ENCODE measurements at places on chromosomes 7 and 10.

DNA sequence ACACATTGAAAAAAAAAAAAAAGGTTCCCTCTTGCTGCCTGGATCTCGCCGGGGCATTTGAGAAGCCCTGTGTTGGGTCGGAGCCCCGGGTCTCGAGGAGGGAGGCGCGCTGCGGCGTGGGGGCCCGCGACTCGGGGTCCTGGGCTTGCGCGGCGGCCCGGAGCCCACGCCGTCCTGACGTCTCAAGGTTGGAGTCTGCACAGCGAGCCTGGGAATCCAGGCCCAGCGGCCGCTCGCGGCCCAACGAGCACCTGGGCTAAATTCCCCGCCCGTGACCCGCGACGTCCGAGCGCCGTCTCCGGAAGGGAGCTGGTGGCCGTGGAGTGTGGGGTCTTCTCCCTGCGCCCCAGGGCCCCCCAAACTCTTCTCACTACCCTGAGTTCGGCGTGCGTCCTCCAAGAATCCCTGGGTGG, 1.4 kb upstream of the CTBP2 start:
- DNase-seq, result no peak

- DNase-seq, result no peak
These were observed 343.9 kb upstream of the SHH start for GRCh38 chr7:156155988-156156733.

- DNase-seq, result no peak
These were observed 13.4 kb downstream of the DPCD start for GRCh38 chr10:101601541-101601940.

- no peak for DNase-seq
These were observed 600.5 kb downstream of the MAGI2 start for GRCh38 chr7:78852951-78853350.

DNA sequence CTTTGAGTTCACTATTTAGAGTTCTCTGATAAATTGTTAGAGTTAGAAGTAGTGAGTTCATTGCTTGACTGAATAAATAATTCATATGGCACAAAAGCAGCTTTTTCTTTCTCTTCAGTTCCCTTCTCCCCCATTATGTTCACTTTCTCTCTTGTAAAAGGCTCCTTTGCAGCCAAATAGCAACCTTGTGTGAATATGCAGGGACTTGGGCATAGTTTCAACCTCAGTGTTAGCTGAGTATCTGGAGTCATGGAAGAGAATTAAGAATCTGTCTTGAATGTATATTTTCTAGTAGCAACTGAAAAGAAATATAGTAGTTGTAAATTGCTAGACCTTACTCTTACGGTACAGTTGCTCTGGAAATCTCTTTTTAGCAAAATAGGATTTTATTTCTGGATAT, 31.9 kb downstream of the ZEB1 start:
- DNase-seq, result no peak

DNA sequence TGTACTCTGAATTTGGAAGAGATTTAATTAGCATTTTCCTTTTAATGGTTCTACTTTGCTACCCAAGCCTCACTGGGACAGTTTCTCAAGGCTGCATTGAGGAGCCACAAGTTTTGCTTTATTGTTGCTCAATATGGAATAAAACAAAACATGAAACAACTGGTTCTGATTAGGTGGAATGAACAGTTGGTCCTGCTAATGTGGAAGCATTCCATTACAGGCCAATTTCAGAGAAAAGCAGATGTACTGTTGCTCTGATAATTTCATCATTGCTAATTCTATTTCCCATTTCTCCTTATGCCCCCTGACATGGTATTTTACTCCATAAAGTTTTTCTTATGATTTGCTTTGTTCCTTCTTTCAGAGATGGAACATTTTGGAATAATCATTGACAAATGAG, 66.0 kb upstream of the PAPSS2 start:
- no peak for DNase-seq

DNA sequence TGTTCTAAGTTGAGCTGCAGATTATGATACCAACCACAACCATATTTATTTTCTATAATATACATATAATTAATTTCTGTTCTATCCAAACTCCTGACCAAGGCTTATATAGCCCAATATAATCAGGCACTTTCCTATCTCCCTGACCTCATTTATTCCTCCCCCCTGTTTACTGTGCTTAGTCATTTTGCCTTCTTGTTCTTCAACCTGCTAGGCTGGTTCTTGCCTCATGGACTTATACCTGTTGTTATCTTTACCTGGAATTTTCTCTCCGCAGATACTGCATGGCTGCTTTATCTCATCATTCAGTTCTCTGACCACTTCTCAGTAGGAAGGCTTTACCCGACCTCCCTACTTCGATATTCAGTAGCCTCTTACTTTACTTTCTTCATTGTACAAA, 24.9 kb upstream of the FAM3C start:
- DNase-seq, result no peak

GRCh38 chr7:55545496-55545895, 26.8 kb downstream of the VOPP1 start:
- DNase-seq, result no peak

GRCh38 chr7:157700231-157701005, 363.6 kb downstream of the DNAJB6 start:
- DNase-seq, result no peak

DNA sequence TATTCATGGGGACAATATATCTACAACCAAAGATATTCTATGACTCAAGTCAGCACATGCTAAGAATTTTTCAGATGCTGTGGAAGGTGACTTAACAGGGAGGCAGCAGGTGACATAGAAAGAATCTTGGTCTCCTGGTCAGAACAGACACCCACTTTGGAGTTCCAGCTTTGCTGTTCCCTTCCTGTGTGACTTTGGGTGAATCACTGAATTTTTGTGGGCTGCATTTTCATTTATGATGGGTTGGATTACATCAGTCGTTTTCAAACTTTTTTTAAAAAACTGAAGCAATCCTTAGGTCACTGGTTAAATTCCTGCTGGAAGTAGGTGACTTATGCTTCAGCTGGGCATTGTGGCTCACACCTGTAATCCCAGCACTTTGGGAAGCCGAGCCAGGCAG, 24.9 kb downstream of the RGR start:
- no peak for DNase-seq

- DNase-seq, result no peak
These were observed 49.6 kb upstream of the TOMM7 start for GRCh38 chr7:22872096-22872807.

GRCh38 chr7:113113912-113114311, 4.4 kb downstream of the SMIM30 start:
- no peak for DNase-seq

GRCh38 chr7:43700059-43700501, 29.2 kb downstream of the COA1 start:
- no peak for DNase-seq

DNA sequence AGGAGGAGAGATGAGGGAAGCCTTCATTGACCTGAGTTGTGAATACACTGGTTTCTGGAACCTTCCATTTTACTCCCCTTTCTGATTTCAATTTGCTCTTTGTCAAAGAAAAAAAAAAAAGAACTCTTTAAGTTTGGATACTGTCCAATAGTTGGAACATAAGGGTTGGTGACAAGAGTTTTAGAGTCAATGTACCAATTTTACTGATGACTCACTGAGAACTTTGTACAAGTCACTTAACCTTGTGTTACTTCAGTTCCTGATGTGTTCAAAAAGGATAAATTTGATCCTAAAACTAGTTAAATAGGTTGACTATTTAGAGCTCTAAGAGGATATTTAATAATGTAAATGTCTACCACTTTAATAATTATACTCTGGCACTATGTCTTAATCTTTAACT, 4.1 kb upstream of the CDK14 start:
- no peak for DNase-seq

GRCh38 chr10:24344695-24345463, 135.9 kb downstream of the KIAA1217 start:
- no peak for DNase-seq

DNA sequence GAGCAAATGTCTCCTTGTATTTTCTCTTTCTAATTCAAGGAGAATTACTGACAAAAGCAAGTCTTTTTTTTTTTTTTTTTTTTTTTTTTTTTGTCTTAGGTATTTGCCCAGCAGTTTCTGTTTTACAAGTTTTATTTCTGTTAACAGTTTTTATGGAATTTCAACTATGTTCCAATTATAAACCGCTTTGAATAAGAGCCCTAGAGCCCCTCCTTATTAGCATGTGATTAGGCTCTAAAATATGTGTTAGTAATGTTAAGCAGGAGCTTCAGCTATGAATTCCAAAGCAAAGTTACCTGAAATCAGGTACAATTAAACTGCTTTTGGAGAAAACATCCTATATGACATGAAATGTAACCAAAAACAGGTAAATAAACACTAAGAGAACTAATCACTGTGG, 997.0 kb upstream of the POT1 start:
- DNase-seq, result no peak

GRCh38 chr7:108094933-108095710, 35.0 kb downstream of the LAMB4 start:
- DNase-seq, result no peak

- DNase-seq, result no peak
These were observed 112.8 kb upstream of the PDCD4 start for GRCh38 chr10:110758898-110759297.

DNA sequence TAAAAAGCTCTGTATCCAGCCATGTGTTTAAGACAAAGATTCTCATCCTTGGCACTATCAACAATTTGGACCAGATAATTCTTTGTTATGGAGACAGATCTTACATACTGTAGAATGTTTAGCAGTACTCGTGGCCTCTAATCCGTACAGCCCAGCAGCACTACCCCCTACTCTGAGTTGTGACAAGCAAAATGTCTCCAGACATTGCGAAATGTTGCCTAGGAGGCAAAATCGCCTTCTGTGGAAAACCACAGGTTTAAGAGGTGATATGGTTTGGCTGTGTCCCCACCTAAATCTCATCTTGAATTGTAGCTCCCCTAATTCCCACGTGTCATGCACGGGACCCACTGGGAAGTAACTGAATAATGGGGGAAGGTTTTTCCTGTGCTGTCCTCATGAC, 186.7 kb downstream of the CHCHD3 start:
- no peak for DNase-seq

DNA sequence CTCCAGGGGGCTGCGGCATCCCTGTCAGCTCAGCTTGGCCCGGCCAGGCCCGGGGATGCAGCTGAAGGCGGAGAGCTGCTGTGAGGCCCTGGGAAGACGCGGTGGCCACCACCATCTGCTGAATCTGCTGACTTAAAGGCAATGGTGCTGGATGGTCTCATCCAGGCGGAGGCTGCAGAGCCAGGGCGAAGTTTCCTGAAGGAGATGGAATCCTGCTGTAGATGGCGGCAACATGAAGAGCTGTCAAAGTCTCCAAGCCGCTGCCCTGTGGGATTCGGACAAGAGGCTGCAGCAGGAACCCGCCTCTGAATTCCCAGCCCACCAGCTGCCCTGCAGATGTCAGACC, 200.1 kb downstream of the PTPRN2 start:
- no peak for DNase-seq

DNA sequence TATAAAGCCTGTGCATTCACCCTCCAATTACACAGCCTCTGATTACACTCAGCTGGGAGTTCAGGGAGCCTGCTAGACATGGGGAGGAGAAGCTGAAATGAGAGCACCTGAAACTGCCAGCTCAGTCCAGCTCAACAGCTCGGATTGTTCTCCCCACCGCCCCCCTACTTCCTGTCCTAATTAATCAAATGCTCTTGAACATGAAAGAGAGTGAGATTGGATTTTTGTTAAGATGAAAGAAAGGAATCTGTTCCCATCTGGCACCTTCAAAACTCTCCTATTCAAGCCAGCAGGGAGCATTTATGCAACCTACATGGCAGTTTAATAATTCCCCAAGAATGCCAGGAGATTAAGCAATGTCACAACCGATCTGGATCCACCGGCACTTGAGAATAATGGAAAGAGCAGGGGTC, 98.0 kb downstream of the NPSR1 start:
- DNase-seq, result no peak

GRCh38 chr7:69778138-69778537, 179.9 kb downstream of the AUTS2 start:
- DNase-seq, result no peak

- no peak for DNase-seq
These were observed 205.2 kb upstream of the PDE1C start for GRCh38 chr7:32275216-32276009.

DNA sequence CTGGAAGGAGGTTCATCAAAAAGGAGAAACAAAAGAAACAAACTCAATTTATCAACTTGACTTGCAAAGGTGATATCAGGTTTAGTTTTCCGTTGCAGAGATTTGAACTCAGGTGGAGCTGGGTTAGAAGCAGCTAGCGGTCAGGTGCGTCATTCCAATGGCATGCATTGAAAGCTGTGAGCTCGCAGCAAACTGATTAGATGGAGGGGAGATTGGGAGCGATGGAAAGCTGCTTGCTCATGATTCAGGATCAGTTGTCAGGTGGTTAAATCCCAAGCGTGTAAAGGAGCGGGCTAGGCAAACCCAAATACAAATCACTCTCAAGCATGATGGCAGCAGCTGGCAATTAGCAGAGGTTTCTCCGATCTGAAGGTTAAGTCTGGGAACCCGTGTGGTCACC, 49.3 kb upstream of the AFAP1L2 start:
- DNase-seq, result no peak

- no peak for DNase-seq
These were observed 57.5 kb downstream of the ADD3 start for GRCh38 chr10:110065269-110065668.

DNA sequence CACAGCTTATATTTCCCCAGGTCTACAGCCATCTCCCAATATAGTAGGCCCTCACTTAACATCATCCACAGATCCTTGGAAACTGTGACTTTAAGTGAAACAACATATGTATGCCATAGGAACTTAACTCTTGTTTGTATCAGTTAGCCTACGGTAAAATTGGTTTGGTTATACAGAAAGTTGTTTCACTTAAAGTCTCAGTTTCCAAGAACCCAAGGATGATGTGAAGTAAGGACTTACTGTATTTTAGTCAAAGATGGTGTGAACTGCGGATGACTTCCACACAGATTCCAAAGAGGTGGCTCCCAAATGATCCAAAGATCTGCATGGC, 56.4 kb upstream of the MRLN start:
- no peak for DNase-seq

DNA sequence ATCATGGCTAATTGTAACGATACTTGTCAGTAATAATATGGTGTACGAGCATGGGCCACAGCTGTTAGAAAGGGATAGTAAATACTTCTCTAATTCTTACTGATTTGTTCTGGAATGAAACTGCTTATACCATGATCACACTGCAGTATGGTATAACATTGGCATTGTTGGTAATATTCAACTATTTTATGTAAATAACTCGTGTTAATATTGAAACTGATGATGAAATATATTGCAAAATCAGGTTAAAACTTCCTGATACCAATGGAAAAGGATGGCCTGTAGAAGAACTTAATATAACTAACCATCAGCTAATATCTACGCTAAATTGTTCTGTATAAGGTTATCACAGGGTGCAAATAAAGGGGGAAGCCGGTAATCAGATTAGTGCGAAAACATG, 10.3 kb downstream of the OR2A14 start:
- DNase-seq, result no peak

- DNase-seq, result no peak
These were observed 54.8 kb downstream of the GPR141 start for GRCh38 chr7:37738321-37738720.

DNA sequence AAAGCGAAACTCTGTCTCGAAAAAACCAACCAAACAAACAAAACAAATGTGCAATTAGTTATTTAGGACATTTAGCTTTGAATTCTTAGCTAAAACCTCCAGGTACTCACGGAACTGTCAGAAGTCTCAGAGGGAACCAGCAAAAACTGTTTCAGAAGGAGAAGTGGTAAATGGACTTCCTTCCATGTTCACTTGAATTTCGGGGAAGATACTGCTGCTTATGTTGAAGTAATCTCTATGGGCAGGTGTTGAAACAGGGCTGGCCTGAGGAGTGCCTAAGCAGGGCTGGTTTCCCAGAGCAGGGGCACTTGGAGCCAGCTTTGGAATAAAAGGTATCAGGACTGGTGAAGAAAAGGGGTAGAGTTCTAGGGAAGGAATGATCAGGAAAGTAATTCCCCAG, 2.4 kb upstream of the EXOC6 start:
- DNase-seq, result no peak

GRCh38 chr7:50812841-50813475, 30.3 kb upstream of the GRB10 start:
- DNase-seq, result no peak

All from CD8-positive, alpha-beta T cell (primary cell).